ENCODE measurements at places on chromosomes 1 and 21.
A peak's percentile ranks its signal among the peaks of the same experiment; 100 is the strongest.

GRCh38 chr1:111241797-111242196 lies 14.3 kb downstream of the CHI3L2 start:
- no peak for DNase-seq

- DNase-seq: peak; percentile 96
Observed at GRCh38 chr1:65066766-65067490, 81.1 kb upstream of the AK4 start.

- DNase-seq: no peak
Observed at GRCh38 chr1:5684791-5685190, 307.4 kb downstream of the NPHP4 start.

DNA sequence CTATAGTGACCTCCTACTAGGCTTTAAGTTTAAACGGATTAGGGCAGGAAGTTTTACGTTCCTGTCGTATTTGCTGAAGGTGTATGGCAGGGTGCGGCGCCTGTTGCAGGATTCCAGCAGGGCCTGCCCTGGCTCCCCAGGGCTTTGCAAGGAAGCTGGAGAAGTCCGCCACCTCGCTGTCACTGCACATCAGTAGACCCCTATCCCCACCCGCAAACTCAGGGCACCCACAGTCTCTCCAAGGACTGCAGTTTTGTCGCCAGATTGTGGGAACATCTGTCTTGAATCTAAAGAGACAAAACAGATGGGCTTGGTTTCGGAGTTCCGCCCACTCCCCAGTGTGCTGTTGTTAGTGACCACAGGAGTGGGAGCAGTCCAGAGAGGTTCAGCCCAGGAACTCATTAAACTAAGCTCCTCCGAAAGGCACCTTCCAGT lies 110.8 kb downstream of the CDC7 start:
- DNase-seq: no peak

Measured in left ventricle myocardium inferior (tissue), 1 donor.